ENCODE measurements at places on chromosomes 2 and 18.

GRCh38 chr2:45652090-45653031 lies 886 bp downstream of the PRKCE start:
- DNase-seq = no peak

- no peak for DNase-seq
These were observed 8.4 kb downstream of the EPG5 start for GRCh38 chr18:45958730-45959129.

DNA sequence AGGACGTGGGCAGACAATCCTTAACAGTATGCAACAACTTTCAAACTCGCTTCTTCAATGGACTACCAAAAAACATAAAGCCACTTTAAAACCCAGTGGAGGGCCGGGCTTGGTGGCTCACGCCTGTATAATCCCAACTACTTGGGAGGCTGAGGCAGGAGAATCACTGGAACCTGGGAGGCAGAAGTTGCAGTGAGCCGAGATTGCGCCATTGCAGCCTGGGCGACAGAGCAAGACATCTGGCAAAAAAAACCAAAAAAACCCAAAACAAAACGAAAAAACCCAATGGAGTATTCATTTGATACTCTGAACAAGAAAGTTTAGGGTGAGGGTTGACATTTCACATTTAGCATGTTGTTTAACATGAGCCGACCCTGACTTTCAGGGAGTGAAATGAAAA lies 14.0 kb downstream of the RNF125 start:
- no peak for DNase-seq

DNA sequence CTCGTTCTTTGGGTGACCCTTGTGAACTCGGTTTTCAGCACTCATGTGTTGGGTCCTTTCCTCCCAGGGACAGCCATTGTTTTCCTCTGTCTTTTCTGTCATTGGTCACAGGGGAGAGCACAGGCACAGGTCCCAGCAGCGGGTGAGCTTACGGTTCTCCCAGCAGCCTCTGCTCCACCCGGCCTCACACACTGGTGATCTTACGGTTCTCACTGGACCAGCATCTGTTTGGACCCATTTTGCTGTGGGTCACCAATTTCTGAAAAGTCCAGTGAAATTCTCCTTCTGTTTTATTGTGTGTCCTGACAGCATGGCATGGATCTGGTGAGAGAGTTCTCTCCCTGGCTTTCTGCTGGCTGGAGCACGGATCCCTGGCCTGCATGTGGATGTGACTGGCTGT lies 49.8 kb upstream of the ANKRD62 start:
- DNase-seq = no peak

DNA sequence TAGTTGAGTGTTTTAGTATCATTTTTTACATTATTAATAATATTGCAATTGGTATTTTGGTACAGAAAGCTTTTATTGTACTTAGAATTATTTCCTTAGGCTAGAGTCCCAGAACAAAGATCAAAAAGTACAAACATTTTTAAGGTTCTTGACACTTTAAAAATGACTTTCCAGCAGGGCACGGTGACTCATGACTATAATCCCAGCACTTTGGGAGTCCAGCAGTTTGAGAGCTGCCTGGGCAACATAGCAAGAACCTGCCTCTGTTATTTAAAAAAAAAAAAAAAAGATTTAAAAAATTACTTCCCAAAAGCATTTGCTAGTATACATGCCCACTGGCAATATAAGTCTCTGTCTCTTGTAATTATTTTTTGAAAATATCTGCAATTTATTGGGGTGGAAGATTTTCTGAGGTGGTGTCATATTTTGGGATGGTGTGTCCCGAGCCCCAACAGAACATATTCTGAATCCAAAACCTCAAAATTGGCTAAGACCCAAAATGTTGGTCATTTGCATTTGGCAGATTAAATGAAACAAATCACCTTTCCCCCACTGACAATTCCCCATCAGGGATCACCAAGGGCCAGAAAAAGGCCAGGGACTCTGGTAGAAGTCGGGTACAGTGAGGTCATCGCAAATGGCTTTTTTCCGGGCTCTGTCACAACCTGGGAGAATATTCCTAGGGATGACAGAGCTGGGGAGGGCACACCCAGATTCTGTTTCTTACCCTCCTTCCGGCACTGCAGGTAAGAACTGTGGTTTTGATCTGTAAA lies 42.1 kb downstream of the NIFK start:
- DNase-seq = no peak

GRCh38 chr2:111642586-111643327 lies 241.2 kb downstream of the ANAPC1 start:
- no peak for DNase-seq

DNA sequence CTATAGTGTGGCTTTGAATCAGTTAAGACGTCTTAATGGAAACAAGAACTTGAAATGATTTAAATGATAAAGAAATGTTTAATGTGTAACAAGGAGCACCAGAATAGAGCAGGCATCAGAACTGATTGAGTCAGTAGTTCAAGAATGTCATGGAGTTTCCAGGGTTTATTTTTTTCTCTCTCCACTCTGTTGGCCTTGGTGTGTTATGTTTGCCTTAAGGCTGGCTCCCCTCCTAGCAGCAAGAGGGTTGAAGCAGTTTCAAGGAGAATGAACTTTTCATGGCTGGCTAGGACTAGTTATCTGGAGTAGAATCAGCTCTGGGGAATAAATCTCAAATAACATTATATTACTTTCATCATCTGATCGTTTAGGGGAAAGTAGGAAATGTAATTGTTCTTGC lies 13.4 kb upstream of the GLS start:
- DNase-seq = no peak

DNA sequence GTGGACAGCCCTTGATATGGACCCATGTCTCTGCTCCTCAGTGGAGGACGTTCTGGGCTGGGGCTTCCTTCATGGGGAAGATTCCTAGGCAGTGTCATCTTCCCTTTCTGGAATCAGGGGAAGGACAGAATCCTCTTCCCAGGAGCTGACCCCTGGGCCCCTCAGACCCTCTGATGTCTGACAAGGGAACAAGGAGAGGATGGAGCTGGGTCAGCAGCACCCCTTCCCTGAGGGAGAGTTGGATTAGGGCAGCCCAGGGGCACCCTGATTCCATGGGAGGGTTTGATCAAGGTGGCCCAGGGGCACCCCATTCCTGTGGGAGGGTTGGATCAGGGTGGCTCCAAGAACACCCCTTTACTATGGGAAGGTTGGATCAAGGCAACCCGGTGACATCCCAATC lies 86.5 kb downstream of the ACKR3 start:
- no peak for DNase-seq

DNA sequence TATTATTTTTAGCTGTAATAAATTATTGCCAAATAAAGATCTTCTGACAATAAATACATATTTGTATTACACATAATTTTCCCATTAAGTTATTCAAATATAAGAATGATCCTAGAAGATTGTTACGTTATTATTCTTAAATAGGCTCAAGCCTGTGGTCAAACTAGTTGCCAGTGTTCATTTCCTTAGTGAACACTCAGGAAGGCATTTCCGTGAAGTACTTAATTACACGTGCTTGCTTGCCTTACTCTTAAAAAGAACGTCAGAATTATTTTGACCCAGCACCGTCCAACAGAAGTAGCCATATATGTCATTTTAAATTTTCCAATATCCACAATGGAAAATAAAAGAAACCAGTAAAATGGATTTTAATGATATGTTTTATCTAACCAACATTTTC lies 249.8 kb downstream of the TXNL1 start:
- no peak for DNase-seq

- no peak for DNase-seq
These were observed 88.3 kb downstream of the MYCN start for GRCh38 chr2:16028644-16029043.

DNA sequence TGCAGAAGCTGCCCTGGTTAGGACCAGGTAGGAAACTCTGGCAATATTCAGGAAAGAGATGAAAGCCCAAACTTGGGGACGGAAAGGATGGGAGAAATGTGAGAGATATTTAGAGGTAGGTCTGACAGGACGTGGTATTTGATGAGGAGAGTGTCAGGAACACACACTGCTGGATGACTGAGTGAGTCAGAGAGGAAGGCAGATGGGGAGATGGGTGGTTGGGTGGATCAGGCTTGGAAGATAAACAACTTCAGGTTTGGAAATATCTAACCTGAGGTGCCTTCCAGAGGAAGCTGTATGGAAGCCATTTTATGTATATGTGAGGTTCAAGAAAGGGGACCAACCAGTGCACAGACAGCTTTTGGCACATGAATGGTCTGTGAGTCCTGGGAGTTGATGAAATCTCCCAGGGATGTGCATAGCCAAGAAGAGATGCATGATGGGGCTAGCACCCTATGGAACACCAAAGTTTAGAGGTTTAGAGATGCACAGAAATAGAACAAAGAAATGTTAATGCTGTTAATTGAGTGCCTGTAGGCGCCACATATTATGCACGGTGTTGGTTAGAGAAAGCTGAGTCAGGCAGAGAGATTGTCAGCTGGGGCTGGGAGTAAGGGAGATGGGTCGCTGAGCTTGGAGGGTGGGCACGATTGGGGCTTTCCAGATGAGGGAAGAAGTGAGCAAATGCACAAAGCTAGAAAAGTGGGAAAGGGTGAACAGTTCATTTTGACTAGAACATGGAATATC lies 101.0 kb downstream of the VIT start:
- DNase-seq = no peak

- no peak for DNase-seq
These were observed 91.5 kb upstream of the CDH7 start for GRCh38 chr18:65659312-65659711.

DNA sequence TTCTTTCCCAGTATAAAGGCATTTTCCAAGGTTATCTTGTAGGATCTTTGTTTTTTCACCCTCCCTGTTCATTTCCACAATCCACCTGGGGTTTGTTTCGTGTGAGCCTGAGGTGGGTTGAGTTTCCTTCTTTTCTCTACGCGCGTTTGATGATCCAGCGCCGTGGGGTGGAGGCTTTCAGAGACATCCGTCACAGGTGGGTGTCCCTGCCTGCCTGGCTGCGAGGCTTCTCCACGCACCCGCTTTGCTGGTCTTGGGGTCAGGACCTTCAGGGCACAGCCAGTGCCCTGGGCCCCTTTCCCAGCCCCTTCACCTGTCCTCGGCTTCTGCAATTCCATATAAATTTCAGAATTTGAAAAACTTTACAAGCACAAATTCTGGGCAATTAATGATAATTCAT lies 109.0 kb upstream of the ALKAL2 start:
- DNase-seq = no peak
